ENCODE measurements at places on chromosomes 7 and 10.

- no peak for DNase-seq
Observed at GRCh38 chr7:111803015-111803758, 240.9 kb upstream of the IMMP2L start.

DNA sequence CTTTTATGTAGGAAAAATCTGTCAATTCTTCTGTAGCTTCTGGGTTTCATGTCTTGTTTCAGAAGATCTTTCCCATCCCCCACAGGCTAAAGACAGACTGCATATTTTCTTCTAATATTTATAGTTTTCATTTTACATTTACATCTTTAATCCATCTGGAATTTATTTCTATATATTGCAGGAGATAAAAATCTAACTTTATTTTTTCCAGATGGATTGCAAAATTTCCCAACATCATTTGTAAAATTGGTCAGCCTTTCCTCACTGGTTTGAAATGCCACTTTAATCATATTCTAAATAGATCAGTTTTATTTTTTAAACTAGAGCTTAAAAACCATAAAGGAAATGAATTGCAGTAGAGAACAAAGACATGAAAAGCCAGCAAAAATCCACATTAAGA is 46.9 kb downstream of the TMEM26 start:
- DNase-seq: no peak

DNA sequence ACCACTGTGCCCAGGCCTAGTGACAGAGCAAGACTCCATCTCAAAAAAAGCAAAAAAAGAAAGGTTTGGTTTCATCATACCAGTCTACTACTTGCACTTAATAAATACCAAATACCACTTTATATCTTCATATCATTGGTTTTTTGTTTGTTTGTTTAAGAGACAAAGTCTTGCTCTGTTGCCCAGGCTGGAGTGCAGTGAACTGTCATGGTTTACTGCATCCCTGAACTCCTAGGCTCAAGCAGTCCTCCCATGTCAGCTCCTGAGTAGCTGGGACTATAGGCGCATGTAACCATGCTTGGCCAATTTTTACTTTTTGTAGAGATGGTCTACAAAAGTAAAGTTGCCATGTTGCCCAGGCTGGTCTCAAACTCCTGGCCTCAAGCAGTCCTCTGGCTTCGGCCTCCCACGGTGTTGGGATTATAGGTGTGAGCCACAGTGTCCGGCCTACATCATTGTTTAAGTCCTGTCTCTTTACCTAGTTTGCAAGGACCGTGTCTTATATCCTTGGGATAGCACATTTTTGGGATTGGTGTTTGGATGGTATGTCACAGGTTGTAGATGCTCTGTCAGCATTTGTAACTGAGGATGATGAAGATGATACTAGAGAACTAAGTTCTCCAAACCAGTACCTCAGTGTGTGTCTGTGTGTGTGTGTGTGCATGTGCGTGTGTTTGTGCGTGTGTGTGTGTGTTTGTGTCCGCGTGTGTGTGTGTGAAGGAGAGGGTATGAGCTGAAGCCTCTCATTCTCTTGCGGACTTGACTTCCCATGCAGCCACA is 9.3 kb downstream of the LMTK2 start:
- DNase-seq: no peak

- DNase-seq: no peak
Observed at GRCh38 chr10:78451592-78451991, 417.9 kb downstream of the RPS24 start.

DNA sequence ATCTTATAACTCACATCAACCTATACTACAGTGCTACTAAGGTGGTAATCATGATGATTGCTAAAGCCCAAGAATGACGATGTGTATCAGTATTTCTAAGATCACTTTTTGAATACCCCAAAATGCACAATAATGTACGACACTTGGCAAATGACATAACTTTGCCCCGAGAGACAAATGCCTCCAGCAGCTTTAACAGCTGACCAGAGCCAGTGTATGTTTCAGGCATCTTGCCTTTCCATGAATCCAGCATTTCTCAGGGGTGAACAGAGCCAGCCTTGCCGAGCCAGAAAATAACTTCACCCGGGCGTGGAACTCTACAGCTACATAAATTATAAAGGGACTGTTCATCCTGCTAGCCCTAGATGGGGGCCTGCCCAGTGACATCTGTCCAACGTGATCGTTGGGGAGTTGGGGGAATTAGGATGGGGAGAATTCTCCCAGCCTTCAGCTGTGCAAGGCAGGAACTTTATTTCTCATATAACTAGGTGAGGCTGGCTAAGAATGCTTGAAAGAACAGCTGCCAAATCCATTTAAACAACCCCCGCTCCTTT is 1.8 kb downstream of the IGFBP3 start:
- DNase-seq: no peak

DNA sequence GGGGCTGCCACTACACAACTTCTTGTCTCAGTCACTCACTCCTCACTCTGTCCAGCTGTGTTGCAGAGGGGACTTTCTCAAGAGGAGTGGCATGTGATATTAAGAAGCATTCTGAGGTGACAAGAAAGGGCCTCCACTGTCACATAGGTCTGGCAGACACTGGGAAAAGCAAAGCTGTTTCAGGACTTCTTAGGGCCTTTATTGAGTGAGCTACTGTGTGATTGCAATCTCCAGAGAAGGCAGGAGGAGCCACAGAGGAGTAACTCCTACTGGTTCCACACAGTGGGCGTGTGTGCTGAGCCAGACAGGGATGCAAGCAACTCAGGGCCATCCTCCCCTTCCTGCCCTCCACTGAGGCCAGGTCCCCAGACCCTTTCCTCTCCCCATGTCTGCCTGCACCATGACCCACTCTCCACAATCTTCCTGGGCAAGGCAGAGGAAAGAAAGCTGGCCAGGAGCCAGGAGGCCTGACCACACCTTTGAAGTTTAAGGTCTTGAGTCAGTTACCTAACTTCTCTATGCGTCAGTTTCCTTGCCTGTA is 262.0 kb upstream of the ZMIZ1 start:
- DNase-seq: no peak

DNA sequence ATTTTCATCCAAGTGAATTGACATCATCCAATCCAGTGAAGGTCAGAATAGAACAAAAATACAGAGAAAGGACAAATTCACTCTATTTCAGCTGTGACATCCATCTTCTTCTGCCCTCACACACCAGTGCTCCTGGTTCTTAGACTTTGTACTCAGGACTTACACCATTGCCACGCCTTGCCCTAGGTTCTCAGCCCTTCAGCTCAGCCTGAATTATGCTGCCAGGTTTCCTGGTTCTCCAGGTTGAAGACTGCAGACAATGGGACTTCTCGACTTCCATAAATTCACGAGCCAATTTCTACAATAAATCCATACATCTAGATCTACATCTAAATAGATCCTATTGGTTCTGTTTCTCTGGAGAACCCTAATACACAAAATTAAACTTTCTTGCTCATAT is 181.2 kb upstream of the KCND2 start:
- no peak for DNase-seq

DNA sequence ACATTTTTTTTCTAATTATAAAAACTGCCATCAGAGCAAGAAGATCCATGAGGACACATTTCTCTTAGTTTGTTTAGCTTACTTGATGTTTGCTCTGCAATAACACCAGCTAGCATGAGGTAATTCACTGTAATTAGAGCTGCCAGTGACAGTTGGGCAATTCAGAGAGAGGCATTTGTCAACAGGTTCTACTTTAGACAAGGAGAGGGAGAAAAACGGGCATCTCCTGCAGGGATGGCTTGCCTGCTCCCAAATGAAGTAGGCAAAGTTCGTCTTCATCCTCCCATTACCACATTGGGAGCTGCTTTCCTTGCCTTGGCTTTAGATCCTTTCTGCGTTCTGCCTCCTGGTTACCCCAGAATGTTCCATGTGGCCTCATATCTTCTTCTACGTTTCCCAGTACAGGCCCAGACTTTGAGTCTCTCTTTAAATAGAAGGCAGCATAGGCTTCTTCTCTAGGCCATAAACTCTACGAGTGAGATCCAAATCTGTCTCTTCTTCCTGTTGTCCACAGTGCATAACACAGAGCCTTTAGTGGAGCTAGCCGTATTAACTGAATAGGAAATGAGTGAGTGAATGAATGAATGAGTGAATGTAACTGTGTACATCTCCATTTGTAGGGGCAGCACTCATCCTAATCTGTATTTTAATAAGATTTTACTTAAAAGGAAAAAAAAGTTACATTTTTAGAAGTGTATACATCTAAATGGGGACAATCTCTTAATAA is 21.2 kb downstream of the ASB15 start:
- DNase-seq: no peak

DNA sequence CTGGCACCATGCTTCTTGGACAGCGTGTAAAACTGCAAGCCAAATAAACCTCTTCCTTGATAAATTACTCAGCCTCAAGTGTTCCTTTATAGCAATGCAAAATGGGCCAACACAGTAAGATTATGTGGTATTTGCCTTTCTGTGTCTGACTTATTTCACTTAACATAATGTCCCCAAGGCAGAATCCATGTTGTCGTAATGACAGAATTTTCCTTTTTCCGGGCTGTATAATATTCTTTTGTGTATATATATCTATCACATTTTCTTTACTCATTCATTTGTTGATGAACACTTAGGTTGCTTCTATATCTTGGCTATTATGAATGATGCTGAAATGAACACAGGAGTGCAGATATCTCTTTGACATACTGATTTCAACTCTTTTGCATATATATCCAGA is 209.1 kb upstream of the PTER start:
- no peak for DNase-seq

- no peak for DNase-seq
Observed at GRCh38 chr10:17234431-17234945, 6.4 kb downstream of the VIM start.

GRCh38 chr7:28748933-28749584 is 209.1 kb downstream of the TRIL start:
- DNase-seq: no peak

DNA sequence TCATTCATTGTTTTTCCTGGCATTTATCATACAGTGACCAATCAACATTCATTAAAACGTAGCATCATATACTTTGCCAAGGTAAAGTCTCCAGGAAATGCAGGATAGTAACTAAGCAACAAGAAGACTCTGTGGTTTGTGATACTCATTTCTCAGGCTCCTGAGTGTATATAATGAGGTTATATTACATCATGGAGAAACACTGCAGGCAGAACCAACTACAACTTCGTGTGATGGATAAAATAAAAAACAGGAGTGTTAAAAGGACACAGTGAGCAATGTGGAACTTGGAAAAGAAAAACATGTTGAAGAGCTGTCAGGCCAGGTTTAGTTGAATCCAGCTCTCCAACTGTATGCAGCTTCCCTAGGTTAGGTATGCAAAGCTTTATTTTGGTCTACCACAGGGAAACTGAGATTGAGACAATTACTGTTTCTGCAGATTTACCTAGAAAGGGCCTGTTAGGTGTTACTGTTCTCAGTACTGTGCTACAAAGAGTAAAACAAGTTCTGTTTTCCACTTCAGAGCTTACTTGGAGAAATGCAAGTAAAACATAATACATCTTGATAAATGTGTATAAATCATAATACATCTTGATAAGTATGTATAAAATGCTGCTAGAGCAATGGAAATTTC is 7.8 kb upstream of the CCNY start:
- DNase-seq: no peak

- DNase-seq: no peak
Observed at GRCh38 chr7:110590415-110590814, 500.5 kb upstream of the LRRN3 start.

Data from effector memory CD4-positive, alpha-beta T cell (primary cell).